ENCODE measurements at places on chromosomes 6 and 20. TPM values are rescaled to one million over a fixed set of nuclear protein-coding genes. Genes with fewer than 3 reads are reported as not detected.

Gene GTPBP2
- total RNA-seq = 54.5 TPM

Gene UBD
- not detected for total RNA-seq

Gene MUC22
- not detected for total RNA-seq

Gene DDX27
- total RNA-seq = 41.2 TPM

Gene GNAS-AS1
- total RNA-seq = 1.9 TPM

Gene TRIM40
- total RNA-seq = not detected

Data from activated naive CD4-positive, alpha-beta T cell treated with anti-CD3 and anti-CD28 coated beads for 36 hours (primary cell).